Skin of body (tissue), 3 donors: ENCODE measurements at places on chromosomes 2 and 18. TPM values are rescaled to one million over a fixed set of nuclear protein-coding genes. Genes with fewer than 3 reads are reported as not detected.

CHST9 gene
- total RNA-seq = 0.39 TPM

DNAH6 gene
- 0.30 TPM for total RNA-seq

LOXHD1 gene
- total RNA-seq = 2.8 TPM

NT5C1B gene
- not detected for total RNA-seq

SLC23A3 gene
- total RNA-seq = 1.5 TPM
